Suppressor macrophage treated with lipopolysaccharide for 4 hours (primary cell): ENCODE measurements at places on chromosomes 6 and 20.

- DNase-seq, result peak; percentile 96
These were observed 54.8 kb upstream of the AKIRIN2 start for GRCh38 chr6:87756858-87757257.

GRCh38 chr6:150661216-150662007 lies 61.7 kb downstream of the PLEKHG1 start:
- DNase-seq, result no peak

GRCh38 chr6:116564921-116565872 lies 6.1 kb upstream of the RWDD1 start:
- no peak for DNase-seq

- DNase-seq, result no peak
These were observed 166.1 kb downstream of the THBS2 start for GRCh38 chr6:169087443-169088041.

DNA sequence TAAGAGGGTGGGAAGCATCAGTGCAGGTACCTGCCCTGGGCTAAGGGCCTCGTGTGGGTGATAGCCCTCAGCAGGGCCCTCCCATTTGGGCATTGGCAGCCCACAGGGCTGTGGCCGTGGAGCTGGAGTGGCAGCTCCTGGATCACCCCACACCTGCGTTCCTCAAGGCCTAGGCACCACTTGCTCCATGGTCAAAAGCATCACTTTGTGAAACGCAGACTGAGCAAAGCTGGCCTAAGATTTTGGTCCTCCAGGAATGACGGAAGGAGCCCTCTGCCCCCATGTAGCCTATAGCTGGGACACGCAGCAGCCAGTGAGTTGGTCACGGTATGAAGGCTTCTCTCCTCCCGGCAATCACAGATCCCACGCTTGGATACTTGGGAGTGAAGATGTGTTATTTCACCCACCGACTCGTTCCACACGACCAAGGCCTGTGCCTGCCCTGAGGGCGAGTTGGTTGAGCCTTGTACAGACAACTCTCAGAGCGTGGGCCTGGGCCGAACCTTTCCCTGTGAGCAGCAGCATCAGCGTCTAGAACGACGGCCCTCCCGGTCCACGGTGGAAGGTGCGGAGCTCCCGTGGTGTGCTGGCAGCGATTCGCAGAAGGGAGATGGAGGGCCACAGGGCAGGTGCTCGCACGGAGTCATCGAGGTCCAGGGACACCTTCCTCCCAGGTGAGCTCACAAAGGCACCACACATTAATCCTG lies 39.7 kb downstream of the THBS2 start:
- no peak for DNase-seq

- DNase-seq, result peak; percentile 32
These were observed 4.7 kb upstream of the GJA1 start for GRCh38 chr6:121430514-121431460.
